ENCODE measurements at places on chromosomes 3 and 15.

- DNase-seq: no peak
These were observed 7.8 kb upstream of the ACSBG1 start for GRCh38 chr15:78242128-78242527.

GRCh38 chr15:79003896-79004295 lies 59.0 kb upstream of the CTSH start:
- no peak for DNase-seq

GRCh38 chr15:29316422-29316821 lies 46.8 kb upstream of the NSMCE3 start:
- no peak for DNase-seq

GRCh38 chr3:58537412-58538301 lies 667 bp upstream of the ACOX2 start:
- no peak for DNase-seq

DNA sequence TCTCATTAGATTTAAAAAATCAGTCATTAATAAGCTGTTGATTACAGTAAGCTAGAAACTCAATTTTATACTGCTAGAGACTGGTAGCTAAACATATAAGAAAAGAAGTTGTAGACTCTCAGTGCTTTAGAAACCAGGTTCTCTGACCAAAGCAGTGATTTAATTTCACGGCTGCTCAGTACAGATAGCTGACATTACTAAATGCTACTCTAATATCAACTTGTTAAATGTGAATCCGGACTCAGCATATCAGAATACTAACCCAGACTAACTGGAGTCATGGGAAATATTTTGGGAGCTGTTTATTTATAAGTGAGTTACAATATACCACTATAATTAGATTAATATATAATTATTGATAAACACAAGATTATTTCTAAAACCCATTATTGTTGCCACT lies 80.4 kb downstream of the NEDD4 start:
- DNase-seq: no peak
